ENCODE measurements at places on chromosomes 2 and 18.

DNA sequence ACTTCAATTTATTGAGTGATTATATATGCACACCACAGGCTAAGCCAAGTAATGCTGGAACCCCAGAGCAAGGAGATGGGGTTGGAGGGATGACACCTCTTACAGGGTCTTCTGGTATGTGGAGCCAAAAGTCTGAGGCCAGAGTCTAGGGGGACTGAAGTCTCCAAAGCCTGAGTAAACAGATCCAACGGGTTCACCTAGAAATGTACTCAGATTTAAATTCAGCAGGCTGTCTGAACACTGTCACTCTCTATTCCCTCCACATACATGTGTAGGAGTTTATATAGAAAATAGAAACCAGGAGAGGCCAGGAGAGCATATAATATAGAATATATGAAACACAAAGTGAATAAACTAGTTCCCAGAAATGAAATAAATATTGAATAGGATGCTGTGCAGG lies 76.1 kb downstream of the PPP1R1C start:
- DNase-seq = no peak

GRCh38 chr2:230268606-230269243 lies 43.2 kb downstream of the SP140 start:
- DNase-seq = no peak

DNA sequence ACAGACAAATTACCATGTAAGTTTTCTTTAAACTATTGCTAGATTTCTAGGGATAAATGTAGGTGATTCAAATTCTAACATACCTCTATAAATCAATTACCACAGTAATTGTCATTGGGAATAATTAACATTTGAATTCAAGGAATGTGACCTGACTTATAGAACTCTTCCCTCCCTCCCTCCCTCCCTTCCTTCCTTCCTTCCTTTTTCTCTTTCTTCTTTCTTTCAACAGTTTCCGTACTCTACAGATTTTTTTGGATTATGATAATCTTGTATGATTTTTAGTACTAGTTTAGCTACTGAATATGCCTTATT lies 18.2 kb upstream of the FTCDNL1 start:
- no peak for DNase-seq

GRCh38 chr18:52764316-52764715 lies 424.3 kb downstream of the DCC start:
- DNase-seq = no peak

DNA sequence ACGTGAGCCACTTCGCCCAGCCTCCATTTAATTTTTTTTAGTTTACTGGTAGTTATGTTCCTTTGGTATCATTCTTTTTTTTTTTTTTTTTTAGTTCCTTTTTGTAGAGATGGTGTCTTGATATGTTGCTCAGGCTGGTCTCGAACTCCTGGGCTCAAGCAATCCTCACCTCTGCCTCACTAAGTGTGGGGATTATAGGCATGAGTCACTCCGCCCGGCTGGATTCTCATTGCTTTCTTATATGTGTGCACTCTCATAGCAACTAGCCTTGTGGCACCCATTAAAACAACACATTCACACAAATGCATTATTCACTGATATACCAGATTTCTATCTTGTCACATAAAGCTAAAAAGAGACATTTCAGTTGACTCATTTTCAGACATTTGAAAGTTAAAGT lies 4.2 kb downstream of the TTC27 start:
- no peak for DNase-seq

DNA sequence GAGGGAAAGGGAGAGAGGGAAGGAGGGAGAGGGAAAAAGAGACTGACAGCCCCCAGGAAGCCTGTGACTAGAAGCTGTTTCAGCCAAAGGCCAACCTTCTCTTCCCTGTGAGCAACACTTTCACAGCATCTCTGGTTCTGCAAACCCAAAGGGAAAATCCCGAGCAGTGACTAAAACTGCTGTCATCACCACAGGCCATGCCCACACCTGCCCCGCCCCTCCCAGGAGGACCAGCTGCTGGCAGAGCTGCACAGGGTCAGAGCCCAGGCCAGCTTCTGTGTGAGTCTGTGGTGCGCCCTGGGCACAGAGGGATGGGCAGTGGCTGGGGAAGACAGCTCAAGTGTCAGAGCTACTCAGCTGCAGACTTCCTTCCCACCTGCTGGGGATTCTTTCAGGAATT lies 64.9 kb upstream of the OTOS start:
- DNase-seq = peak; percentile 60

DNA sequence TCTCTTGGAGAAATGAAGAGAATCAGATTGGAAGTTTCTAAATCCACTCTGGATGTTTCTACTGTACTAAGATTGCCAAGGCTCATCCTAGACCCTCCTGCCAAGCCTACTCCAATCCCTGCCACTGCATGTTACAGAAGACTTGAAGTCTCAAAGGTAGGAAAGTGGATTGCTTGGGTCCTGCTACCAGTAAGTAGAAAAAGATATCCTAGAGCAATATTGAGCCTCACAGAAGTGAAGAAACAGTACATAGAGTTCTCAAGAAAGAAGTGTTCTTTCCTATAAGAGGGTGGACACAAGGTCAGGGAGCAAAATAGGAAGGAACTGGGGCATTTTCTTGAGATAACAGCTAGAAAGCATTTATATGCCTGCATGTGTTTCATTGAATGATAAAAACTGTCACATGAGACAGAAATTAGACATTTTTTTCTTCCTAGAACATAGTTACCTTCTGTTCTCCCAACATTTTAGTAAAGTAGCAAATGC lies 232.9 kb downstream of the RBM43 start:
- no peak for DNase-seq

GRCh38 chr2:47021301-47022009 lies 105.8 kb upstream of the MCFD2 start:
- DNase-seq = no peak

GRCh38 chr2:238861766-238862315 lies 14.0 kb downstream of the TWIST2 start:
- no peak for DNase-seq

DNA sequence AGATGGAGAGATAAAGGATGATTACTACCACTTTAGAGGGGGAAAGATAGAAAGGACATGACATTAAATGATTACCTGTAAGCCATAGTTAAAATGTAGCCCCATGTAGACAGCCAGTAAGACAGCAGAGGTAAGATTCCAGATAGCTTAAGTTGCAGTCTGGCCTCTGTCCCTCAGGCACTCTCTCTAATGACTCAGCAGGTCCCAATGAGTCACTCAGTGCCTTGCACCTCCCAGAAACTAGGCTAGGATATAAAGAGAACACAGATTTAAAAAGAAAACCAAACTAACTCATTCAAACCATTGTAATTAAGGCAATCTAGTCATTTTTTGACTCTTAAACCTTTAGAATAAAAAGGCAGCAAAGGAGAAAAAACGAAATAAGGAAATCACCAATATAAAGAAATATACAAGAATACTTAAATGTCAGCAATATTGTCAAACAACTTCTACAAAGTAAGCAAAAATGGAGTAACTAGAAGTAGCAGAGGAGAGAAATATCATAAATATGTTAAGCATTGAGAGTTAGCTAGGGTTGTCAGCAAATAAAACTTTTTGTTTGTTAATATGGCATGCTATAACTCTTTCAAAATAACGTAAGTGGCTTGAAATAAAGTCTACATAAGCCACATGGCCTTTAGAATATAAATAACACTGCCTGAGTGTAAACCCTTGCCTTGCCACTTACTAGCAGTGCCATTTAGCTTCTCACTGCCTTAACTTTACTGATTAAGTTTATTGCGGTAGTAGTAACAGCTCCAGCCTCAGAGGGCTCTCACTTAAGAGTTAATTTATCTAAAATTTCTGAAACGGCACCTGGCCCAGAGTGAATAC lies 48.5 kb downstream of the SOCS6 start:
- DNase-seq = peak; percentile 79

- no peak for DNase-seq
Measured at GRCh38 chr2:10971161-10971887, 59.6 kb downstream of the KCNF1 start.

- no peak for DNase-seq
Measured at GRCh38 chr2:181672255-181673008, 7.9 kb downstream of the NEUROD1 start.

- DNase-seq = no peak
Measured at GRCh38 chr2:145682546-145683157, 1162.7 kb upstream of the ZEB2 start.

GRCh38 chr2:42918041-42918440 lies 125.7 kb upstream of the HAAO start:
- no peak for DNase-seq

DNA sequence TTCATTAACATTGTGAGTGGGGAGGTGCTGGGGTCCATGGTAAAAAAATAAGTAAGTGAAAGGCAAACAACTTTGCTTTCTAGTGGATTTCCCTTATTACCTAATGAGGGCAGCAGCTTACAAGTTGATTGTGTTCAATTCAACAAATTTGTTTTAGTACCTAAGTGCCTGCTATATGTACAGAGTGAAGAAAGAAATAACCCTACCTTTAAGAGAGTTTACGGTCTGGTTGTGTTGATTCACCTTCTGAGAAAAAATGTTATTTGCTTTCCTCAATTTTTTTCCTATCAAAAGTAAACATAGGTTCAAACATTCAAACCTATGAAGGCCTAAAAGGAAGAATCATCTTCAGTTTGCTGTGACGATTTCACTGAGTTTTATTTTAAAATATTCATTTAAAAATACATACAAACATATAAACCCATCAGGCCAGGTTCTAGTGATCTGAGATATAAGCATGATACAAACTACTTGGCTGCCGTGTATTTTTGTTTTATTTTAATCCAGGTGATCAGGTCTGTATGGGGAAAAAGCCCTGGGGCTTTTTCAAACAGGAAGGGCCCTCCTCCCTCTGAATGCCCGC lies 1.5 kb upstream of the SPTBN1 start:
- no peak for DNase-seq

DNA sequence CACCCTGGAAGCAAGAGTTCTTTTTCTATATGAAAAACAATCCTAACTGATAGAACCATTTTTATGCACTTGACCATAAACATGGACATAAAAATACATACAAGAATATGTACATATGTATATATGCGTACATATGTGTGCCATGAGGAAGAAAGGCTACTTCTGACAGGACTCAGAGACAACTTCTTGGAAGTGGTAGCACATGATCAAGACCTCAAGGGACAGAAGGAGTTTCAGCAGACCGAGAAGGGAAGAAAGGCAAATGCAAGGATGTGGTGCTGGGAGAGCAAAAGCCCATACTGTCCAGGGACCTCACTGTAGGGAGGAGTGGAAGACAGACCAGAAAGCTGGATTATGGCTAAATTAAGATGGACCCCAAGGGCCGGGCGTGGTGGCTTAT lies 11.4 kb upstream of the NPAS2 start:
- DNase-seq = no peak

DNA sequence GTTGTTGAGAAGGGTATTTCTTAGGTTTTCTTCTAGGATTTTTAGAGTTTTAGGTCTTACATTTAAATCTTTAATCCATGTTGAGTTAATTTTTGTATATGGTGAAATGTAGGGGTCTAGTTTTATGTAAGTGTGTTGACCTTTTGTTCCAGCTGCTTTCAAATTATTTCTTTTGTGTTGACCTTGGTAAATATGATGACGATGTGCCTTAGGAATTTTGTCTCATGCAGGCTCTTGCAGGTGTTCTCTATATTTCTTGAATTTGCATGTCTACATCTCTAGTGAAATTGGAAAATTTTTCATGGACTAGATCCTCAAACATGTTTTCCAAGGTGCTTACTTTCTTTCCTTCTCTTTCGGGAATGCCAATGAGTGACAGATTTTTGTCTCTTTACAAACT lies 1609.3 kb upstream of the ZEB2 start:
- DNase-seq = no peak

GRCh38 chr2:69186614-69187013 lies 173.6 kb downstream of the ANTXR1 start:
- DNase-seq = no peak
